ENCODE measurements at places on chromosomes 12 and 14. TPM values are rescaled to one million over a fixed set of nuclear protein-coding genes. Genes with fewer than 3 reads are reported as not detected.

The HSPA2 gene
- 6.7 TPM for total RNA-seq

DNA sequence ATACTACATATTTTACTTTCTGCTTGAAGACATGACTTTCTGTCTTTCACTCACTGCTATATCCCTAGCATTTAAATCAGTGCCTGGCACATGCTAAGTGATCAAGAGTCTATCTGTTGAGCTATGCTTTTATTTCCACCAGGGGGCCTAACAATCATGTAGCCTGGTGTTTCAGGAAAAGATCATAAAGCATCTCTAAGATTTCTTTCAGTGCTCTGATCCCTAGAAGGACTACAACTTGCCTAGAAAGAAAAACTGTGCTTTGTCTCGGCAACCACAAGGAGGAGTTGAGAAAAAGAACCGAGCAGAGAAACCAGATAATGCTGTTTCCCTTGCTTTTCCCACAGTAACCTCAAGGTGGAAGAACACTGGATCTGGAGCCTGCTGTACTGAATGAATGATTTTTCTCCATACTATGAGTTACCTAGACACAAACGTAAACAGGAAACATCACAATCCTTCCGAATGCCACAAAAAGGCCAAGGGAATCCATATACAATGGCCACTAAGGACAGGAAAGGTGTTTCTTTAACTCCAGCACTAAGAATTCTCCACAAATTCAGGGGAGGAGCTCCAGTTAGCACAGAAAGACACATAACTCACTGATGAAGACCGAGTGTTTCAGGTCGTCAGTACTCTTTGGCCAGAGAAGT, 1.2 kb downstream of the CRY1 start:
- DNase-seq = peak; percentile 26

The PTHLH gene
- total RNA-seq = 0.12 TPM

- no peak for DNase-seq
These were observed 15.5 kb downstream of the SOAT2 start for GRCh38 chr12:53118751-53119300.

The GSC gene
- total RNA-seq = not detected

DNA sequence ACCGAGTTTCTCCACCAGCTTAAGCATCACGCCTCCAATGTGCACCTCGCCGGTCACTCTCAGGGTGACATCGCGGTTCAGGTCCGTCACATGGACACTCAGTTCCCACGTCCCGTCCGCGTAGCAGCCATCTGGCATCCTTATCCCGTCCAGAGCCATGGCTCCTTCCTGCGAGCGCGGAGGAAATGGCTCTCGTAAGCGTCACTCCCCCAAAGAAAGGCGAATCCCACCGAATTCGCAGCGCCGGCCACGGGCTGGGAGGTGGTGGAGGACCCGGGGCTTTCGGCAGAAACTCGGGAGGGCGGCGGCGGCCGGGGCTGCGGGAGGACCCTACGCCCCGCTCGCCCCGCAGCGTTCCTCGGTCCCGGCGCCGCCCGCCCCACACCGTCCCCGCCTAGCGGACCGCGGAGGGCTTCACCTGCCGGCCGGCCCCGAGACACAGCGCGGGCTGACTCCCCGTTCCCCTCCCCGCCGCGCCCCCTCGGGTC, 396 bp downstream of the FERMT2 start:
- DNase-seq = peak; percentile 34

The AKAP5 gene
- total RNA-seq = 0.74 TPM

DNA sequence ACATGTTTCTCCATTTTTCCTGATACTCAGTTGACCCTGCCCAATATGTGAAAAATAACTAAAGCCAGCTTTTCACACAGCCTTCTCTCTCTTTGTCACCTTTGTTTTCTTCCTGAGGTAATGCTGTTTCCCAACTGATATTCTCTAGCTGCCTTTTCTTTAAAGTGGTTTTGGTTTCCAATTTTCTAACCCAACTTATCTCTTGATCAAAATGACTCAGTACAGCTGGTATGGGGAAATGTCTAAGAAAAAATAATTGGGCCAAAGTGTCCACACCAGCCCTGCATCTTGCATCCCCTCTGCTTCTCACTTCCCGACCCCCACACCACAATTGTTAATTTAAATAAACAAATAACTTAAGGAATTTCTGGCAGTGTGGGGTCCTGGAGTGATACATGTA, 193.8 kb downstream of the SYT1 start:
- DNase-seq = no peak

- DNase-seq = no peak
These were observed 105.1 kb downstream of the PRIMA1 start for GRCh38 chr14:93683226-93683625.

The KERA gene
- not detected for total RNA-seq

- DNase-seq = peak; percentile 44
These were observed 394 bp upstream of the AMIGO2 start for GRCh38 chr12:47079981-47080724.

- DNase-seq = no peak
These were observed 24.2 kb downstream of the TRAFD1 start for GRCh38 chr12:112149596-112149995.

DNA sequence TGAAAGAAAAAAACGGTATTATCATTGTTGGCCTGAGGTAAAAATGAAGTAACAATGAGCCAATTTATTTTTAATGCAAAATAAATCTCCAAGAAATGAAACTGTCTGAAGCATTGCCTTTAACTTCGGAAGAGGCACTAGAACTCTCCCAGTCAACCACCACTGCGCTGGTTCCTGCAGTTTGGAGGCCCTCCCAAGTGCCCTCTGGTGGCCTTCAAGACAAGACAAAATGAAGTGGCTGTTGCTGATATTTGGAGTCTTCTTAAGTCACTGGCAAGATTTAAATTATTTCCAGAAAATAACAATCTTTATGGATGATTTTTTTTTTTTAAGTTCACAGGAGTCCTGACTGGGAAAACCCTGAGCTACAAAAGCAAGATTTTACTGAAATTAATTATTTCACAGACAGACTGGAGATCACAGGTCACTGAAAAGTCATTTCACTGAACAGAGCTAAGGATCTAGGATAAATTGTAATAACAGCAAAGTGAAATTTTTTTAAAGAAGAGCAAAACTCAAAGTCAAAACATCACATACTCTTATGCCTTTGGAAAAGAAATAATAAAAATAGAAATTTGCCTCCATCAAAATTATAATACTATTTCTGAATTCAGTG, 58.2 kb downstream of the DICER1 start:
- DNase-seq = peak; percentile 46

The VAMP1 gene
- total RNA-seq = 27.7 TPM

DNA sequence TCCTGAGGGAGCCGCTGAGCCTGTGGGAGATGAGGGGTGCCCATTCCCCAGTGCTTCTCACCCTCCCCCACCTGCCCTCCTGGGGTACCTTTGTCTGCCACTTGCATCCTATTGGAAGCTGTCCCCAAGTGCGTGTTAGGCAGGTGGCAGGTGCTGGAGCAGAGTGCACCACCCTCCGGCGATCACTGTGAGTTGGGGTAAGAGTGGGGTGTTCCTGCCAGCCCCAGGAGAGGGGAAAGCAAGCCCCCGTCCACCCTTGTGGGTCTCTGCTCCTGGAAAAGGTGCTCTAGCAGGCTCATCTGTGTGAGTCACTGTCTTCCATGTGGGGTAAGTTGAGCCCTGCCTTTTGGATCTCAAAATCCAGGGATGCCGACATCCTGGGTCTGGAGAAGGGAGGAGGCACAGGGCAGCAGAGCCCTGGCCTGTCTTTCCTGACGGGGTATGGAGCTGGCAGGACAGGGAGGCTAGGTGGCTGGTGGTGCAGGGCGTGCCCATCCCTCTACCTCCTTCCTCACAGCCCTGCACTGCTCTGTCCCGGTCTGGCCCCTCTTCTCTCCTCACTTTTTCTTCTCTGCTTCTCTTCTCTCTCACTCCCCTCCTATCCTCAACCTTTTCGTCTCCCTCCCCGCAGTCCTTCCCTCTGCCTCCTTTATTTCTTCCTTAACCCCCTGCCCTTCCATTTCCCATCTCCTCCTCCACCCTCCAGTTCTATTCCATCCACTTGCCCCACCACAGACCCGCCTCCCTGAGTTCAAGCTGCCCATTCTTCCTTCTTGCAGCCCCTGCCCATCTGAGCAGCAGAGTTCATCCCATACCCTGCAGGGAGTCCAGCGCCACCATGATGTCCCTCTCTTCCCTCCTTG, 20.1 kb upstream of the KRT7 start:
- no peak for DNase-seq

The KITLG gene
- total RNA-seq = 0.07 TPM

DNA sequence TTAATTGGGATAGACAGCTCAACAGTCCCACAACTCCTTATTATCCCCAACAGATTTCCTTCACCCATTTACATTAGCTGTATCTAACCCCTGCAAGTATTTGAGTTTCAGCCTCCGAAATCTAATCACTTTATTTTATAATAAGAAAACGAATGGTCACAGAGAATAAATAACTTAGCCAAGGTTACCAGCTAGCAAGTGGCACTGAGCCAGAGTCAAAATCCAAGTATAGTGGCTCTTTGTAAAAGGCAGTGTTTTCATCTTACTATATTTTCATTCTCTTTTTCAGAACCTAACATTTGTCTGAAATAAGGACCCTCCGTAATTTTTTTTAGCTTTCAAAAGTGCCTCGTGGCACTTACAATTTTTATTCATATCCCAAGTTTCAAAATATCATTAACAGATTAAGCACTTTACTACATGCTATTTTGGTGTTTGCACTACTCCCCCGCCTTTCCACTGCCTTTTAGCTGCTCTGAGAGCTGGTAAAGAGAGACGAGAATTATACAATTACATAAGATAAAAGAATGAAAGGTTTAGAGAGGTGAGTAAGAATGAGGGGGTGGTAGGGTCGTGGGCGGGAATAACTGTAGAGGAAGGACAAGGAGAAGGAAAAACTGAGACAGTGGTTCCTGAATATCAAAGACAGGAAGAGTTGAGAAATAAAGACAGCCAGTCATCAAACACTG, 3.7 kb upstream of the USP15 start:
- DNase-seq = peak; percentile 71

DNA sequence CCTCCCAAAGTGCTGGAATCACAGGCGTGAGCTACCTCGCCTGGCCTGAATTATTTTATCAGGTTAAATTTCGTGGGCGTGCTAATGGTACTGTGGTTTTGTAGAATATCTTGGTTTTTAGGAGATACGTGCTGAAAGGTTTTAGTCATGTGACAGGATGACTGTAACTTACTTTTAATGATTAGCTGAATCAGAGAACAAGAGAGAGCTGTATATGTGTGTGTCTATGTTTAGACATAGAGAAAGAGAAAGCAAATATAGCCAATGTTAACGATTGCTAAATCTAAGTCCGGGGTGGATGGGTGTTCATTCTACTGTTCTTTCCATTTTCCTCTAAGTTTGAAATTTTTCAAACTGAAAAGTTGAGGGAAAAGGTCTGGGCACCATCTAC, 9.2 kb upstream of the PNMA1 start:
- DNase-seq = no peak

- DNase-seq = no peak
These were observed 16.1 kb downstream of the GRIP1 start for GRCh38 chr12:66662729-66663128.

The LRP10 gene
- 62.4 TPM for total RNA-seq

- DNase-seq = no peak
These were observed 18.1 kb upstream of the KSR2 start for GRCh38 chr12:117986705-117987469.

The KRT73 gene
- not detected for total RNA-seq

DNA sequence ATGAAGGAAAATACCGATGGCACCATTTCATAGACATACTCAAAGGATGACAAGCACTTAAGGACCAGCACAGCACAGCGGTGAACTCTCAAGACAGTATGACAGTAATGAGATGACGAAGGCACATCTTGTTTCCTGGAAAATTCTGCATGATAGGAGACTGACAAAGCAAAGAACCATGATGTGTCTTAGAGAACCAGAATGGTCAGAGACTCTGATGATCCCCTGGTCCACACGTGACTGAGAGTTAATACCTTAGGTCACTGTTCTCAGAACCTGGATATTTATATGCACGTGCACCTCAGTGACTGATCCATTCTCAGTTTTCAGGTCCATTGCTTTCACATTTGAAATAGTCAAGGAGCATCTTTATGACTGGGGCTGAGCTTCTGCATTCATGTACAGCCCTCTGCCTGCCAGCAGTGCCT, 35.3 kb downstream of the PROX2 start:
- DNase-seq = peak; percentile 20

DNA sequence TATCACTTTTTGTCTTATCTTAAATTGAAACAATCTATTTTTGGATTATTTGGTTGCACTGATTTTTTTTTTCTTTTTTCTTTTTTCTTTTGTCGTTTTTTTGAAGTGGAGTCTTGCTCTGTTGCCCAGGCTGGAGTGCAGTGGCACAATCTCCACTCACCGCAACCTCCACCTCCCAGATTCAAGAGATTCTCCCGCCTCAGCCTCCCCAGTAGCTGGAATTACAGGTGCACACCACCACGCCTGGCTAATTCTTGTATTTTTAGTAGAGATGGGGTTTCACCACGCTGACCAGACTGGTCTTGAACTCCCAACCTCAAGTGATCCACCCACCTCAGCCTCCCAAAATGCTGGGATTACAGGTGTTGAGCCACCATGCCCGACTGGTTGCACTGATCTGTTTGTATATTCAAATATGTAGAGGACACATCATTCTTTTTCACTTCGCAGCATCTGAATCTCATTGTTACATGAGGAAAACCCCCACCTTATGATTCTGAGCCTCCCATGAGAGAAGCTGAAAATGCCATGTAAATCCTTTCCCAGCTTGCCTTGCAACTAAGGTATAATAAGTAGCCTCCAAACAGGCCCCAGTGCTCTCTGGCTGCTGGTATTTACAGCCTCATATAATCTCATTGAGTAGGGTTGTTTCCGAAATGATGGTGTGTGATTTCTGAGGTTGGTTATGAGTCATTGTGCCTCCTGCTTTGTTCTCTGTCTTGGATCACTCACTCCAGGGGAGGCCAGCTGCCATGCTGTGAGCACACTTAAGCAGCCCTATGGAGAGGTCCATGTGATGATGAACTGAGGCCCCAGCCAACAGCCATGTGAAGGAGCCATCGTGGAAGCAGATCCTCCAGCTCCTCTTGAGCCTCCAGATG, 5.2 kb upstream of the HSP90B1 start:
- DNase-seq = peak; percentile 80

- DNase-seq = peak; percentile 63
These were observed 33.1 kb downstream of the IRF2BPL start for GRCh38 chr14:76995279-76996035.

The YARS2 gene
- 23.1 TPM for total RNA-seq

DNA sequence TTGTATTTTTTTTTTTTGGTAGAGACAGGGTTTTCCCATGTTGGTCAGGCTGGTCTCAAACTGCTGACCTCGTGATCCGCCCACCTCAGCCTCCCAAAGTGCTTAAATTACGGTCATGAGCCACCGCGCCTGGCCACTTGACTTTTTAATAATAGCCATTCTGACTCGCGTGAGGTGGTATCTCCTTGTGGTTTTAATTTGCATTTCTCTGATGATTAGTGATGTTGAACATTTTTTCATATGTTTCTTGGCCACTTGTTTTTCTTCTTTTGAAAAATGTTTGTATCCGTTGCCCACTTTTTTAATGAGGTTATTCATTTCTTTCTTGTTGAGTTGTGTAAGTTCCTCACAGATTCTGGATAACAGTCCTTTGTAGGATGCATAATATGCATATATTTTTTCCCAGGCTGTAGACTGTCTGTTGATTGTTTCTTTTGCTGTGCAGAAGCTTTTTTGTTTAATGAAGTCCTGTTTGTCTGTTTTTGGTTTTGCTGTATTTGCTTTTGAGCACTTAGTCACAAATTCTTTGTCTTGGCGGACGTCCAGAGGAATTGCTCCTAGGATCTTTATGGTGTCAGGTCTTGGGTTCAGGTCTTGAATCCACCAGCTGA, 10.3 kb upstream of the PGAM5 start:
- DNase-seq = no peak

The ERP27 gene
- total RNA-seq = 1.5 TPM

The PLXNC1 gene
- 5.7 TPM for total RNA-seq

- no peak for DNase-seq
These were observed 111.3 kb upstream of the EEA1 start for GRCh38 chr12:93040367-93040766.

The CCDC197 gene
- total RNA-seq = 0.69 TPM

The RAN gene
- 2,144 TPM for total RNA-seq

The TAS2R13 gene
- not detected for total RNA-seq

Data from activated CD4-positive, alpha-beta memory T cell treated with anti-CD3 and anti-CD28 coated beads for 36 hours (primary cell).